ENCODE measurements at places on chromosomes 5 and 9.
A peak's percentile ranks its signal among the peaks of the same experiment; 100 is the strongest.

- no peak for DNase-seq
These were observed 19.7 kb downstream of the ANXA2R start for GRCh38 chr5:43020399-43020746.

DNA sequence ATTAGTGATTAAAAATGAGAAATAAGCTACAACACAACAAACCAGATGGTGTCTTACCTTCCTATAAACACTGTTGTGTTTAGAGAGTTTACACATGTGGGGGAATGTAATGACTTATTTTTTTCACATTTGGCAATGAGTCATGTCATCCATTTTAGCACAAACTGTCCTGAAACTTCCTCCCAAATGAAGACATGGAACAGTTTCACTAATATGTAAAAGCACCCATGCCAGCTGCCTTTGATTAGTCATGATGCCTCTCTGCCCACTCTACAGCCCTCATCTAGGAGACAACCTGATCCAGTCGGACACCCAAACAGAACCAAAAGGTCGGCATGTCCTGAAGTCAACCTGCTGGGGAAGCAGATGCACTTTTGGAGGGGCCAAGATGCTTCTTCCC lies 98.2 kb downstream of the SEMA5A start:
- DNase-seq = no peak

DNA sequence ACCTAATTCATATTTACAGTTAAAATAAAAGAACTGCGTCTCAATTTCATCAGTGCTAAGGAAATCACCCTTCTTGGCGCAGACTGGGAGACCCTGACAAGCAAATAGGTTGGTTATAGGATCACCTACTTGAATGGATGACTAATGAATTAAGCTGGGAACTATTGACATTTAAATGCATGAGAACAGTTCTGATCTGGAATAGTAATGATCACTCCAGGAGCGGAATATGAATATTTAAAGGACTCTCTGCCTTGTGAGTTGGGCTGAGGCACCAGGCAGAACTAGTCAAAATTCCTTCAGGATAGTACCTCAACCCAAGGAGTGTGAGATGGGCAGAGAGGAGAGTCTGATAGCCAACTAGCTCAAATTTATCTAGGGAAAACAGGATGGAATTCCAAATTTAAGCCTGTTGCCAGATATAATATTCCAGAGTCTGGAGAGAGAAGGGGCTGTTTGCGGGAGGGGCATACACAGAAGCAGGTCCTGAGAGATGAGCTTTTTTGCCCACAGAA lies 364.4 kb downstream of the CSNK1G3 start:
- DNase-seq = no peak

DNA sequence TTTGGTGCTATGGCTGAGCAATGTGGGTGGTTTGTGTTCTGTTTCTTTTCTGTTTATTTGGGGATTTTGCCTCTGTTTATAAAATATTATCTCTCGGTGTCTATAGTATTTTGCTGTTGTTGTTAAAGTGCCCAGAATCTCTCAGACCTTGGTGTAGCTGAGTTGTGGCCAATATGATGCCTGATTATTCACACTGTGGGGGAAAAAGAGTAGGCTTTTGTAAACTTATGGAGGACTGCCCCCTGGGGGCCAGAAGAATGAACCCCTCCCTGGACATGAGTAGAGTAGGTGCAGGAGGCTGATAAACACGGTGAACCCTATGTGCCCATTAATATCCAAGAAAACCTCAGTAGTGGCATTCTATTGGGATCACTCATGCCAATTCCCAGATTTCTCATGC lies 49.0 kb upstream of the DPYSL3 start:
- no peak for DNase-seq

GRCh38 chr9:127865645-127866464 lies 11.4 kb upstream of the ENG start:
- DNase-seq = no peak

- no peak for DNase-seq
These were observed 199.4 kb downstream of the AOPEP start for GRCh38 chr9:94925751-94926430.

DNA sequence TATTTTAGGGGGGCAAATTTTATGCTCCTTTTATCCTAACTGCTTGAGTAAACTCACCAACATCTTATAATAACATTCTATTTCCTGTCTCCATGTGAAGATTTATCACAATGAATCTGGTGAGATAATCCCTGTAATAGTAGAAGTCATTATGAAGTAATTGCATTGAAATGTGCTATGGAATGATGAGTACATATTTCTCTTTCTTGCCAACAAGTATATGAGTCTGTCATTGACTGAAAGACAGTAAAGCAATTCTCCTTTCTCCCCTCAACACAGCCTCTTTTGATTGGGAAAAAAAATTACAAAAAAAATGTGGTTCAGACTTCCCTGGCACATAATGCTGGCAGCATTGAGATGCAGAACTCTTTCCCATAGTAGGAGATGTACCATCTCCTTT lies 459.2 kb upstream of the RGMB start:
- DNase-seq = no peak

GRCh38 chr9:119836036-119836435 lies 466.8 kb upstream of the BRINP1 start:
- DNase-seq = no peak

DNA sequence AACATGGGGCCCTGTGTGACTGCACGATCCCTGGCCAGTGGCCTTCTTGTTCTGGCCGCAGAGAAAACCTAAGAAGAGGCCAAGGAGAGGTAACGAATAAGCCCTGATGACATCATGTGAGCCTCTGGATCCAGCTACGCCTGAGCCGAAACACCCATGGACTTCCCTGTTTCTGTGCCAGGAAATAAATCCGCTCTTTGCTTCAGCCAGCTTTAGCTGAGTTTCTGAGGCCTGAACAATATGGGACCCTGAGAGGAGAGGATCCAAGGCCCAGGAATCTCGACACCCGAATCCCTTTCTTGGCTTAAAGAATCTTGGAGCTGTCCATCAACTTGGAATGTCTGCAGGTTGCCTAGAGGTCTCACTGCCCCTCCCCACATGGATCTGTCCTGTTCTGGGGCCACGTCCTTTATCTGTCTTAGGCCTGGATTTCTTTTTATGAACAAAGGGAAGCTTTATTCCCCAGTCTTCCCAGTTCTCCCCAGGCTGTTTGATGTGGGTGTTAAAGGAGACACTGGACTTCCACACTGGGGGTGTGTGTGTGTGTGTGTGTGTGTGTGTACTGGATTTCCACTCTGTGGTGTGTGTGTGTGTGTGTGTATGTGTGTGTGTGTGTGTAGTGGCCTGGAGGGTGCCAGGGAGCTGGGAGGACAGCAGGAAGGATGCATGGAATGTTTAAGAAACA lies 13.7 kb downstream of the IER5L start:
- no peak for DNase-seq

DNA sequence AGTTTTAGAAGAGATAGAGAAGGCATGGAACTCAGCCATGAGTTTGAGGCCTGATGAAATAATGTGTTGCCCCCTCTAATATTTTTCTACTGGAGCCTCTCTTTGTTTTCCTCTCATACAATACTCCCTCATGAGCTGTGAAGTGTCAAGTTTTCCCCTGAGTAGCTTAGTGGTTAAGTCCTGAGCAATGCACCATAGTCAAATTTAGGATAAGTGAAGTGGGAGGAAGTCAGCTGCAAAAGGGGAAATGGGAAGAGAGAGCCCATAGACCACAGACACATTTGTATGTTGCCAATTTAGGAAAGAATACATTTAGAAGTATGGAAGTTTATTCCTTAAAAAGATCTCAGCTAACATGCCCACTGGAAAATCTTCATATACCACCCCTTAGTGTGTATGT lies 171.5 kb upstream of the NREP start:
- no peak for DNase-seq

DNA sequence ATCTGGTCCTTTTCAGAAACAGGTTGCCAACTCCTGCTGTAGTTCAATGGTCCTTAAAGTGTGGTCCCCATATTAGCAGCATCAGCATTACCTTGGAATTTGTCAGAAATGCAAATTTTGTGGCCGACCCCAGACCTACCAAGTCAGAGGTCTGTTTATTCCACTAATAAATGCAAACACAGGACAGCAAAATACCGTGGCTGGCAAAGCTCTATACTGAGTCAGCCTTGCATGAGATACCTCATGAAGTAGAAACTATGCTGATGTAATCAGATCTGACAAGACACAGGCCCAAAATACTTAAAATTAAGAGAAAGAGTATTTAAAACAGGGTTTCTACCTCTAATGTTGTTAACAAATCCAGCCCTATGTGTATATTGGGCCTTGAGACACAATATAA lies 3.0 kb downstream of the GOLM1 start:
- no peak for DNase-seq

DNA sequence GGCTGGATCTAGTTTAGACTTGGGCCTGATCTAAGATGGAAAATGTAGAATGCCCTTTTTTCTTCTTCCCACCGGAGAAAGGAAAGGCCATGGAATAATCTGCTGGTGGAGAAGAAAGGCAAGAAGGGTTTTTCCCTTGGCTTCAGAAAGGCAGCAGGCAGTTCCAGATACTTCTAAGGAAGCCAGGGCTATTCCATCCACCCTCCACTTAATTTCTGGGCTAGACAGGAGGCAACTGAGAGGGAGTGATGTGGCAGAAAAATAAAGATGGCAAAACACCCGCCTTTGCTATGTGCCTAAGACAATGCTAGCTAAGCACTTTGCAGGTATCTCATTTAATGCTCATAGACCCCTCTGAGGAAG lies 9.9 kb downstream of the MYOZ3 start:
- no peak for DNase-seq

DNA sequence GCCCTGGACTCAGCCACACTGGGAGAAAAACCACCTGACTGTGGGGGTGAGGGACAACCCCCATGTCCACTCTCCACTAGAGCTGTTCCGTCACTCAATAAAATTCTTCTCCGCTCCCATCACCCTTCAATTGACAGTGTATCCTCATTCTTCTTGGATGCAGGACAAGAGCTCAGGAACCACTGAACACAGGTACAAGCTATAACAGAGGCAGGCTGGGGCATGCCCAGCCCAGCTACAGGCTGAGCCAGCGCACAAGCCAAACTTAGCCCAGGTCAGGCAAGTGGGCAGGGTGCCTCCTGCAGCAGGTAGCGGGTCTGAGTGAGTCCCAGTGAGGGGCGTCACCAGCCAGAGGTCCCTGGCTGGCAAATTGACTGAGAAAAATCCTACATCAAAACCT lies 183.4 kb downstream of the HINT1 start:
- DNase-seq = no peak

GRCh38 chr9:101711330-101711941 lies 27.0 kb downstream of the GRIN3A start:
- DNase-seq = peak; percentile 4

- no peak for DNase-seq
These were observed 267.5 kb downstream of the ACTL7B start for GRCh38 chr9:108588246-108588645.

- DNase-seq = no peak
These were observed 180.5 kb downstream of the NFIB start for GRCh38 chr9:14133394-14133793.

GRCh38 chr9:70065572-70065971 lies 21.9 kb downstream of the MAMDC2 start:
- no peak for DNase-seq

- no peak for DNase-seq
These were observed 130.0 kb upstream of the CDKN2B start for GRCh38 chr9:22138956-22139660.

Data from stimulated activated CD8-positive, alpha-beta memory T cell treated with anti-CD3 and anti-CD28 coated beads, Interleukin-2, amount 100 ng/mL, for 48 hours (primary cell).